ENCODE measurements at places on chromosomes 6 and 20.
A peak's percentile ranks its signal among the peaks of the same experiment; 100 is the strongest.

DNA sequence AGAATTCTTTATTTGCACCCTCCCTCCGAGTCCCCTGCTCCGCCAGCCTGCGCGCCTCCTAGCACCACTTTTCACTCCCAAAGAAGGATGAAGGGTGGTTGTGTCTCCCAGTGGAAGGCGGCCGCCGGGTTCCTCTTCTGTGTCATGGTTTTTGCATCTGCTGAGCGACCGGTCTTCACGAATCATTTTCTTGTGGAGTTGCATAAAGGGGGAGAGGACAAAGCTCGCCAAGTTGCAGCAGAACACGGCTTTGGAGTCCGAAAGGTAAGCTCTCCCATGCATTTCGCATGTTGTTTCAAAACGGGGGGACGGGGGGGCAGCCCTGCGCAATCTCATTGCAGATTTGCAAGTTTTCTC lies 357 bp downstream of the PCSK2 start:
- no peak for DNase-seq

- DNase-seq = no peak
These were observed 290.2 kb downstream of the BTBD3 start for GRCh38 chr20:12207875-12208274.

DNA sequence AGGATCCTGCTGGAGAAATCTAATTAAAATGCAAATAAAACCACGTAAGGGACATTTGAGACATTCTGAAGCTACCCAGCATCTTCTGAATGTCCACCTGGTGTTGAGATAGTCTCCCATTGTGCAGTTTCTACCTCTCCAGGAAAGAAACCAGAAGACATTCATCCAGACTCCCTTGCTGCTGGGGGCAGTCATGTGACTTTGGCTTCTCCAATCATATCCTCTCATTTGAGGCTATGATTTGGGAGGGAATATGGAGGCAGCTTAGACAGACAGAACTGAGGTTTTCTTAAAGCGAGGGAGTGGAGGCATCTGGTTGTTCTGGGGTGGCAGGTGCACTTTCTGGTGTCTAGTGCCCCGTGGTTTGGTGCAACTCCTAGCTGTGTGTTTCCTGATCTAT lies 315.2 kb upstream of the SULF2 start:
- DNase-seq = no peak

GRCh38 chr6:1502041-1502440 lies 107.7 kb upstream of the FOXC1 start:
- DNase-seq = no peak

DNA sequence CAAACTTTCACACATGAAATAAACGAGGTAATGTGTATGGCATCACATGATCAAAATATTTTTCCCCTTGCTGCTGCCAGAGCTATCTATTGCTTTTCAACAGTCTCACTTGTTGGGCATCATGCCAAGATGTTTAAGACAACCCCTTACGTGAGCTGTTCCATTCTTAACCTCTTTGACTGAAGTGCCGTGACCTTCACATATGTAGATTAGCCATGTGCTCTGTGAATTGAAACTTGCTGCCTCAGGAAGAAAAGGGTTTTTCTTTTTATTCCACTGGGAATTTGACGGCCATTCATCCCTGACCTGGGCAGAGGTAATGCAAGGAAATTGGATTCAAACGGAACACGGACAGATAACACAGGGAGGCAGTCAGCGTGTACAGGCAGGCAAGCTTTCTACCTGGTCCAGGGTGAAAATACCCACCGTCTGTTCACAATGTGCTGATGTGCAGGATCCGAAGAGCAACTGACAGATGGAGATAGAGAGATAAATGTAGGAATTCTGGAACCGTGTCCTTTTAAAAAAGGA lies 14.2 kb downstream of the ARID1B start:
- no peak for DNase-seq

DNA sequence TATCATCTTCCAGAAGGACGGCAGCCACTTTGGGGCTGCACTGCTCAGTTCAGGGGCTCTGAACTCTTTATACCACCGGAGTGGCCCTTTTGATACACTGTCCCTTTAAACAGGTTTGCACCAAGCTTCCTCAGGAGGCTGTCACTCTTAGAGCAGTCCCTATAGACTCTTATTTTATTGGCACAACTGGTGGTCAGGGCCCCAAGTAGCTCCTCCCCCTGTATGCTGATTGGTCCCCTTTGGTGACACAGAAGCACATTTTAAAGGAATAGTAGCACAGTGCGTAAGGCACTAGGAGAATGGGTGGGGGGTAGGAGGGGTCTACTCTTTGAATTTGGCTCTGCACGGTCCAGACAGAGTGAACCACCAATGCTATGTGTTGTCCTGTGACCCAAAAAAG lies 122.6 kb upstream of the MLN start:
- DNase-seq = no peak

GRCh38 chr6:169828176-169828575 lies 76.8 kb downstream of the ERMARD start:
- DNase-seq = no peak

- DNase-seq = no peak
These were observed 350.6 kb upstream of the PLCB4 start for GRCh38 chr20:8718279-8718678.

- no peak for DNase-seq
These were observed 17.2 kb upstream of the PREX1 start for GRCh38 chr20:48844996-48845395.

DNA sequence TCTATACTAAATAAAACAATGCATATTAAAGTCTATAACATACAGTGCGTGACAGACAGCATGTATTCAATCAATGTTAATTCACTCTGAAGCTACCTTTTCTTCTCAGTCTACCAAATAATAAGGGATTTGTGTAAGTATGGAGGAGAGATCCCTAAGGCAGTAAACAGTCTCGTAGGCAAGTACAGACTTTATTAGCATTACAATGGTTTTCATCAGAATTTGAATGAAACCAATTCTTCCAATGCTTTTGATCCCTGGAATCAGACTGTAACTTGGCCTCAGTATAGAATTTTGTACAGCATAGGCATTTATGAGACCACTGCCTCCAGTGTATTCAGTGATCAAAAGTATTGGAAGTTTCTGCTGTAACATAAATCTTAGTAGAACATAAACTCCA lies 19.5 kb downstream of the LYRM4 start:
- no peak for DNase-seq

DNA sequence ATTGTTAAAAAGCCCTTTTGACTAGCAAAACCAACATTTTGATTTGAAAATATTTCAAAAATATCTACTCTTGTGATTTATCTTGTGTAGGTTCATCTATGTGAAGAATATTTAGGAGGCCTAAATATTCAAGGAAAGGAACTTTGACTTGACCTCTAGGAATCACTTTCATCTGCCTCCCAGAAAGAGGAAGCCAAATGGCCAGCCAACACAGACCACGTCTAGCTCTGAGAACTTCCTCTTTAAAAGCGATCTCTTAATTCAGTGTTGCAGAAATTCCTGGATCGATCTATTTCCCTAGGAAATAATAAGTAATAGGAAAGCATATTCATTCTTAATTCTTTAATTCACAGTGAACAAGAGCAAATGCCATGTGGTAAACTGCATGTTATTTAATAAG lies 9.6 kb upstream of the MOXD1 start:
- no peak for DNase-seq

- DNase-seq = no peak
These were observed 7.9 kb downstream of the SDCBP2 start for GRCh38 chr20:1320902-1321653.

DNA sequence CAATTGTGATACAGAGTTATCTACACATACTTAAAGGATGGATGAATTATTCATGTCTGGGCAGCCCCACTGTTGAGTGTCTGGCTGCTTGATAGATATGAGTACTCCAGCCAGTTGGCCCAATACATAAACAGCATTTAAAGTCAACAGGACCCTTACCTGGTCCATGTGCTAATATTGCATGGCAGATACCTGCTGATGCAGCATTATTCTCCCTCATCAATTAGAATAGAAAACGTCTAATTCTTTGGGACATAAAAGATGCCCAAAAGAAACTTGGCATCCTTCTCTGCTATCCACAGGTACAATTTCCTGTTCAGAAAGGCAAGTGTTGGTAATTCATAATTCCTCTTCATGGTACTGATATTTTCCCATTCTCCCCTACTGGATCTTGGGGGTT lies 550.8 kb downstream of the TFAP2B start:
- DNase-seq = no peak

GRCh38 chr6:134240665-134241431 lies 77.1 kb downstream of the SGK1 start:
- DNase-seq = peak; percentile 65

DNA sequence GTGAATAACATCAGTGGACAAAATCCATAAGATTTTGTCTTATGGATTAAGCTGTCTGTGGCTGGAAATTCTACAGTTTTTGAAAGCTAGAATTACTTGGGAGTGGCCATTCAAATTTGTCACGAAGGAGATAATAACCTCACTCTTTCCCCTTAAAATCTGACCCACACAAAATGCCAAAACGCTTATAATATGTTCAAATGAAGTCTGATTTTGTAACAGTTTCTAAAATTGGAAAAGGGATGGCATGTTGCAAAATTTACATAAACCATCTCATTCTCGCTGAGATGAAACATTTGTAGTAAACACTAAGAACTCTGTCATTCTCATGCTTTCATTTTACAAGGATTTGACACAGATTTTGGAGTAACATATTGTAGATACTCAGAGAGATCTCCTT lies 112.7 kb downstream of the GJA1 start:
- no peak for DNase-seq

DNA sequence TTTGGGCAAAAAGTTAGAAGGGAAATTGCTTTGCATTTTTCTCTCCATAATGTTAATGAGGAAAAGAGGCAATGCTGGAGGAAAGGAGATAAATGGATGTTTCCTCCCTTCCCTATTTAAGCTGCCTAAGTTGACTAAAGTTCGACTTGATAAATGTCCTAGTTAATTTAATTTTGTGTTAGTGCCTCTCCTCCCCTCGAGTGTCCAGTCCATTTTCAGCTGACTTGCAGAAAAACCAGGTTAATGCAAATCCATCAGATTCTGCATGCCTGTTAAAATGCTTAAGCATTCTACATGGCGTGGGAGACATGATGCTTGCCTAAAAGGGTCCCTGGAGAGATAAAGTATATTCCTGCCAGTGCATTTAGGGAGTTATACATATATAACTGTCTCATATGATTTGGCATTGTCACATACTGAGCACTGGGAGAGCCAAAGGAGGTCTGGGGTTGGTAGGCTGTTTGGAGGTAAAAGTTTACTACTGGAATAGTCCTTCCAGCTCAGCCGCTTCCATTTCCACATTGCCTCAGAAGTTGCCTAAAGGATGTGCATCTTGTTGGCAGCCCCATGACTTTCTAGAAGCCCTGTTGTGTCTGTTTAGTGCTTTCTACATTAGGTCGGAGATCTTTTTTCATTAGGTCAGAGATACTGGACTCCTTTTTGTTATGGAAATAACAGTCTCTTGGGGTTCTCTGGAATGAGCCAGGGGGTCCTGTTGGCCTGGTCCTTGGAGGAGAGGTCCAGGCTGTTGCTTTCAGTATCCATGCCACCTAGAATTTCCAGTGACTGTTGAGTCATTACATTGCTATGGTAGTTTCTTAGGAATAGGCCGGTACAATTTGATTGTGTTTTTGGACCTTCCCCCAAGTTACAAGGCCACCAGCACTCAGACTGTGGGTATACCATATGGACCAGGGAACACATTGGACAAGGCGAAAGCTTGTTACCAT lies 30.4 kb downstream of the JARID2 start:
- DNase-seq = no peak

GRCh38 chr6:137571854-137572253 lies 77.7 kb upstream of the OLIG3 start:
- peak; percentile 76 for DNase-seq

DNA sequence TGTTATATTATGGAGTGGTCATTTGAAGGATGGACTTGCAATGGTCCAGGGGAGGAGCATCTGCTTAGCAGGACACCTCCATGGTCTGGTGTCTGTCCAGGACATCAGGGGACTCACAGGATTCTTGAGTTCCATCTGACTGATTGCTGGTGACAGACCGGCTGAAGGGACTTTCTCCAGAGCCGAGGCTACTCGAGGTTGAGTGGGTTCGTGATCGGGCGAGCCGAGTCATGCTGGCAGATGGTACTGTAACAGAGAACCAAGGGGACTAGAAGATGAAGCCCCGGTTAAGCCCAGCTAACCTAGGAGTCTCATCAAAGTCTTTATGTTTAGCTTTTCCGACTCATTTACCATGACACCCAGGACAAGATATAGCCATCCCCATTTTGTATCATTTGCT lies 7.5 kb upstream of the SLA2 start:
- DNase-seq = no peak

DNA sequence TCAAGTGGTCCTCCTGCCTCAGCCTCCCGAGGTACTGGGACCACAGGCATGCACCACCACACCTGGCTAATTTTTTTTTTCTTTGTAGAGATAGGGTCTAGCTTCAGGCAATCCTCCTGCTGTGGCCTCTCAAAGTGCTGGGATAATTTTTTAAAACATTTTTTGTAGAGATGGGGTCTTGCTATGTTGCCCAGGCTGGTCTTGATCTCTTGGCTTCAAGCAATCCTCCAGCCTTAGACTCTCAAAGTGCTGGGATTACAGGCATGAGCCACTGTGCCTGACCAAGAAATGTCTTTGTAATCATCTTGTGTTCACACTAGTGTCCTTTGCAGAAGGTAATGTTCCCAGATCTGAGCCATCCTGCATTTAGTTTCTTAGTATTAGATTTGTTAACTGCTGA lies 61.6 kb downstream of the RIPOR2 start:
- no peak for DNase-seq

GRCh38 chr6:157741321-157741947 lies 81.6 kb upstream of the SNX9 start:
- no peak for DNase-seq

DNA sequence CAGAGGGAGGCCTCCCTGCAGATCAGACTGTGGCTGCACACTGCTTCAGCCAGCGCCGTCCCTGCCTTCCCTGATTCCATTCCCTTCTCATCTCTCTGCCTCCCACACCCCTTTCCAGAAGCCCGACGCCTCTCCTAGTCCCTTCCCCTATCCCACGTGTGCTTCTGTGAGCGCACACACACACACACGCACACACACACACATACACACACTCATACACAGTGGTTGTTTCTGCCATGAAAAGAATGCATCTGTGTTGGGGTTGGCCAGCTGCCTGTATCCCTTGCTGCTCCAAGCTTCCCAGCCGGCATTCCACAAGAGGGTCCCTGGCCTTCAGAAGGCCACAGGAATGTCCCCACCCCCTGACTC lies 51.7 kb downstream of the MOCS1 start:
- no peak for DNase-seq

GRCh38 chr6:7445885-7446461 lies 56.4 kb downstream of the RIOK1 start:
- no peak for DNase-seq

- DNase-seq = no peak
These were observed 30.9 kb downstream of the TMEM200A start for GRCh38 chr6:130396722-130397121.
